AG04449 (cell line): ENCODE measurements at places on chromosomes 7 and 10.

- no peak for DNase-seq
These were observed 18.8 kb upstream of the PDCD4 start for GRCh38 chr10:110852947-110853346.

GRCh38 chr10:35203745-35204144, 77.1 kb downstream of the CREM start:
- DNase-seq = no peak

DNA sequence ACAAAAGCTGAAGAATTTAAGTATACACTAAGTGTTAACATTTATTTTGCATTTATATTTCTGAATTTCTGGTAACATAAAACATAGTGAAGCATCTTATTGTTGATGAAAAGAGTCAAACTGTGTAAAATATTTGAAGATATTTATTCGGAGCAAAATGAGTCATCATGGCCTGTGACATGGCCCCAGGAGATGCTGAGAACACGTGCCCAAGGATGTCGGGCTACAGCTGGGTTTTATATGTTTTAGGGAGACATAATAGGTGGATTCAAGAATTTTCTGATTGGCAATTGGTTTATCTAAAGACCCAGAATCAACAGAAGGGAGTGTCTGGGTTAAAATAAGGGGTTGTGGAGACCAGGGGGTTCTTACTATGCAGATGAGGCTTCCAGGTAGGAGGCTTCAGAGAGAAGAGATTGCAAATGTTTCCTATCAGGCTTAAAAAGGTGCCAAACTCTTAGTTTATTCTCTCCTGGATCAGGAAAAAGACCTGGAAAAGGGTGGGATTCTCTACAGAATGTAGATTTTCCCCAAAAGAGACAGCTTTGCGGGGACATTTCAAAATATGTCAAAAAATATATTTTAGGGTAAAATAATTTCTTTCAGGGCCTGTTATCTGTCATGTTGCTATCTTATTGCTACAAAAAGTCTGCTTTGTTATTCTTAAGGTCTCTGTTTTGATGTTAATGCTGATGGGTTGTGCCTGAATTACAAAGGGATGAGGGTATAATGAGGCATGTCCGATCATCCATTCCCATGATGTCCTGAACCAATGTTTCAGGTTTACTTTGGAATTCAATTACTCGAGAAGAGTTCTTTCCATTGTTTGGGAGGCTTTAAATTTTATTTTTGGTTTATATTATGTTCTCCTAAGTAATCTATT, 74.5 kb downstream of the VWDE start:
- no peak for DNase-seq

GRCh38 chr7:69568266-69568665, 30.0 kb upstream of the AUTS2 start:
- no peak for DNase-seq

DNA sequence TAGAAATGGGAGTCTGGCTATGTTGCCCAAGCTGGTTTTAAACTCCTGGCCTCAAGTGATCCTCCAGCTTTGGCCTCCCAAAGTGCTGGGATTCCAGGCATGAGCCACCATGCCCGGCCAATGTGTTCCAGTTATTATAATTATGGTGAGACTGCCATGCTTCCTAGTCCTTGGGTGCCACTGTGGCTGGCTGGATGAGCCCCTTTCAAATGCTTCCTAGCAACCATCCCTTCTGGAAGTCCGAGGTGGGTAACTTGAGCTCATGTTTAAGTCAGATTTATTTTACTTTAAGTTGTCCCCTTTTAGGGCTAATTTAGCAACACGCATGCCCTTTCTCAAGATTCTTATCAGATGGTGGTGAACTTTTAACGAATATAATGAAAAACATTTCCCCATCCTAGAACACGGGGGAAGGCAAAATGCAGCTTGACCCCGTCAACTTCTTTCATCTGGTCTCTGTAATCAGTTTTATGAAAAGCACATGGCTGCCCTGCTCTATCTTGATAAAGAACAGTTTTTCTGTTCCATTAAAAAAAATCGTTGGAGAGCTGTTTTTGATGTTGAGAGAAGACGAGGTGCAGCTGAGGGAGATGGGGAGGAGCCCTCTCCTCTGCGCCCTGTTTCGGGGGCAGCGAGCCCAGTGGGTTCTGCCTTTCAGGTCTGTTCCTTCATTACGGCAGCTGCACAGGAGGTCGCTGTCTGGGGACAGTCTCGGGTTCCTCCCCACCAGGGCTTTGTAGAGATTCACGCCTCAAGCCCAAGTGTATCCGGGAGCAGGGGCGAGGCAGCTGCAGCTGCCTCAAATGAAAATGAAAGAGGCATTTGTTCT, 61.0 kb upstream of the MKI67 start:
- DNase-seq = no peak

GRCh38 chr10:96124230-96125141, 5.6 kb upstream of the ZNF518A start:
- no peak for DNase-seq

DNA sequence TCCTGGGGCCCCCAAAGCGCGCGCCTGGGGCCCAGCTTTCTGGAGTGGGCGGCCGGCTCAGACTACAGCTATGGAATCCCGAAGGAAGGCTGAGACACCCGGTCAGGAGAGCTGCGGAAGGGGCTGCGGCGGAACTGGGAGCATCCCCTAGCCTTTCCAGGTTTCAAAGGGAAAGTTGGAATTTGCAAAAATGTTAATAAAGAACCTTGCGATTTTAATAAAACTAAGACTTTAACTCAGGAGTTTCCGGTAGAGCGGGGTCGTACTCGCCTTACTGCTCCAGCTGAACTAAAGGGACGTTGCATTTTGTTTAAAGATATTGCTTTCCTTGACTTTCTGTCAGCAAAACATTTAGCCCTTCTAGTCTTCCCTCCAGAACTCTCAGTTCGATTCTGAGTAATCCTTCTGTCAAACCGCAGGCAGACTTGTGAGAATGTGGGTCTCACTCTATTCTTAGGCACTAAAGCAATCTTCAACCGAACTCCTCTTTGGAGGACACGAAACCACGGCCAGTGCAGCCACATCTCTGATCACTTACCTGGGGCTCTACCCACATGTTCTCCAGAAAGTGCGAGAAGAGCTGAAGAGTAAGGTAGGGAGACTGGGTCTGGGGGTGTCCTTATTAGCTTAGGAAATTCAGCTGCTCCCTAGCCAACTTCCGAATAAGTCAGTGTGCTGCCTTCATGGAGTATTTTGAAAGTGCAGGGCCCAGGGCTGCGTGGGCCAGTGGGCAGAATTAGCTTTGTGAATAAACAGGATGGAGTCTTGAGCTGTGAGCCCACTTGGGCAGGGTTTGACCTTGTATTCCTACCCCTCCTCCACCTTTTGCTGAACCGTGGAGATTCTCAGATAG, 1.9 kb downstream of the CYP26A1 start:
- DNase-seq = no peak
